ENCODE measurements at places on chromosomes 5 and 9. TPM values are rescaled to one million over a fixed set of nuclear protein-coding genes. Genes with fewer than 3 reads are reported as not detected.

OR1J1 gene
- total RNA-seq, result not detected

CMYA5 gene
- 2.8 TPM for total RNA-seq

CCL19 gene
- not detected for total RNA-seq

APC gene
- total RNA-seq, result 39.6 TPM

PCDHGA12 gene
- 1.7 TPM for total RNA-seq

JMY gene
- total RNA-seq, result 8.3 TPM

DEPDC1B gene
- 17.9 TPM for total RNA-seq
